ENCODE measurements at places on chromosomes 1 and 21. TPM values are rescaled to one million over a fixed set of nuclear protein-coding genes. Genes with fewer than 3 reads are reported as not detected.

DNA sequence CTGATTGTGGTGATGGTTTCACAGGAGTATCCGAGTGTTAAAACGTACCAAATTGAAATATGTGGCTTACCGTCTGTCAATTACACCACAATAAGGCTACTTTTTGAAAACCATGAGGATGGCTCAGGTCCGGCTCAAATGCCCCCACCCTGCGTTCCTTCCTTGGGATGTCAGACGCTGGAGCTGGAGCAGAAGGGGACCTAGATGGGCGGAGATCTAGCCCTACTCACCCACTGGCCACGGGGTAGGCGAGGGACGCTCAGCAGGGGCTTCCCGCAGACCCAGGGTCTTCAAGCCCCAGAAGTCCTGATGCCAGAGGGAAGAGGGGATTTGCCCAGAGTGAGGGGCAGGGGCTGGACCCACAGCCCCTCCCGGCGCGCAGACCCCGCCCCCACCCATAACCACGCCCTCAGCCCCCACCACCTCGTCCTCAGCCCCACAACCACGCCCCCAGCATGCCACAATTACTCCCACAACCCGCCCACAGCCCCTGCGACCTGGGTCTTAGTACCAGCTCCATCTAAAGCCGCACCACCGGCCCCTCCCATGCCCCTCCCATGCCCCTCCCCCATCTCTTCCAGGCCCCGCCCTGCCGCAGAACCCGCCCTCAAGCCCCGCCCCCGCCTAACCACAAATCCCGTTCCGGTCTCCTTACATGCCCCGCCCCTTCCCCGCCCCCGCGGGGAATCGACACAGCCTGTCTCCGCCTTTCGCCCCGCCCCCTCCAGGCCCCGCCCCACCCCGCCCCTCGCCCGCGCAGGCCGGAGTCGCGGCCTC is at the start of gene LRRC3:
Gene LRRC3, plus strand, starts transcription at position 764 of the 777 bp plus-strand sequence. CDS start 1,135 bp downstream, outside the sequence.
- peak; percentile 17 for DNase-seq

GRCh38 chr1:70891051-70891843 is 156.4 kb downstream of the PTGER3 start:
- no peak for DNase-seq

DNA sequence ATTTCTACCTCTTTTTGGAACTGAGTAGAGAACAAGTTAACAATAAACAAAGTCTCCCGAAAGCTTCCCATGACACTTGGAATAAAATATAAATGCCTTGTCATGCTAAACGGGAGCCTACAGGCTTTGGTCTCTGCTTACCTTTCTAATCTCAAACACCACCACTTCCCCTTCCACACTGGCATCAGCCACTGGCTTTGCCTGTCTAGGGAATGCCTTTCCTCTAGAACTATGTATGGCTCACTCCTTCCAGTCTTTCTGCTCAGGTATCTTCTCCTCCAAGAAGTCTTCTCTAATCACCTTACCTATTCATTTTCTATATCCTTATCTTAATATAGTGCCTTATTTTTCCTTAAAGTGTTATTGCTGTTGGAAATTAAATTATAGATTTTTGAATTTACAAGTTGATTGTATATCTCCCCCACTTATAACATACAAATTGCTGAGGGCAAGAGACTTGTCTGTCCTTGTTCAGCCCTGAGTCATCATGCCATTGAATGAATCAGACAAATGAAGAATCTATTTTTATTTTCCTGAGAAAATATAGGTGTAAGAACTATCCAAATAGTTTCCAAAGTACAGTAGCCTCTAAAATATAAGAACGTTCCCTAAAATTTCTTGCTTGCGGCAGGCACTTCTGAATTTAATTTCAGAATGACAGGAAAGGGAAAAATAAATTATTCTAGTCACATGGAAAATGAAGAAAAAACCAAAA is 119.2 kb downstream of the TM2D1 start:
- peak; percentile 94 for DNase-seq

- DNase-seq = no peak
These were observed 1.8 kb upstream of the IL10 start for GRCh38 chr1:206774093-206774492.

DNA sequence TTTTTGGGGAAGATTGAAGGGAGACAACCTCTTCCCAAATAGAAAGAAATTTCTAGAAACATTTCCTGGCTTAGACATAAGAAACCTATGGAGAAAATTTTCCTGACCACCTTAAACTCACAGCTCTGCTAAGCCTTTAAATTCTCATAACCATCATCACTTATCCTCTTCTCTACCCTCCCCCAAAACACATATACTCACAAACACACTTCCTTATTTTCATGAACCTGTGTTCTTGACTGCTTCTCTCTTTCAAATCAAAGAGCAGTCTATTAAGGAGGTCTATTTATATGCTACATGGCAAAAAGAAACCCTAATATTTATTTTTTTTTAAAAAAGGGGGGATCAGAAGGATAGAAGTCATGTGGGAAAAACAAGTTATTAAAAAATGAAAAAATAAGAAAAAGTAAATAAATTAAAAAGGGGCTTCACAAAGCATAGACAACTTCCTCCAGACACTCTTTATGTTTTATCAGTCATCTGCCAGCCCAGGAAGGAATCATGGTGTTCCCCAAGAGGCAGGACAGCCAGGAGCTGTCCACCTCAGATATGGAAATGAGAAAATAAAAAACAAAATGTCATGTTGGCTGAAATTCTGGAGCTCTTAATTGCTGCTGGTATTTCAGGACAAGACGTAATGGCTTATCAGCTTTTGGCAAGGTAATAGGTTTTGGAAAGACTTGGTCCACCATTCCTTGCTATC is 12.8 kb upstream of the RGS2 start:
- no peak for DNase-seq

DNA sequence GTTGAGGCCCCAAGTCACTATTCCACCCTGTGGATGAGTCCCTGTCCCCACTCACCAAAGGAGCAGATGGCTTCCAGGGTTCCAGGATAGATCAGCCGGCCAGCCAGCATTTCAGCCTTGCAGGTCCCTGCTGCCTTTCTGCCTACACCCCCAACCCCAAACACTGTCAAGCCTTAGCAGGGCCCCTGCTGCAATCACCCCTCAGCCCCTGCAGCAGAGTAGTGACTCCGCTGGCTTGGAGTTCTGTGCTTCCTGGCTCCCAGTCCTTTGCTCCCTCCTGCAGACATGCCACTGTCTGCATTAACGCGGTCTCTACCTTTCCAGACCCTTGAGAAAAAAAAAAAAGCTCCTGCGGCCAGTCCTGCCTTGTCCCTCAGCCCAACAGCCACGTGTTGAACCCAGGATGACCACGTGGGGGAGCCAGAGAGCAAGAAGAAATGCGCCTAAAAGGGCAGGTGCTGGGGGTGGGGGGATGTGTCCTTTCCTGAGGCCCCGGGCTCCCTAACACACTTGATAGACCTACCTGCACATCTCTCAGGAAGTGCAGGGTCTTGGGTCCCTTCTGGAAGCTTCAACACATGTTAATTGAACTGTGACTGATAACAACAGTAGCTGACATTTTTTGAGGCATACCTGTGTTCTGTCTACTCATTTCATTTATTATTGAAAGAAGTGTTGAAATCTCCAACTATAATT is 37.4 kb downstream of the RASSF5 start:
- DNase-seq = peak; percentile 35

The ANKRD34A gene
- under 0.01 TPM for total RNA-seq

GRCh38 chr1:92747735-92748134 is 37.2 kb downstream of the EVI5 start:
- DNase-seq = no peak

GRCh38 chr1:203465948-203466347 is 9.7 kb upstream of the PRELP start:
- no peak for DNase-seq

The SPRR4 gene
- total RNA-seq = not detected

DNA sequence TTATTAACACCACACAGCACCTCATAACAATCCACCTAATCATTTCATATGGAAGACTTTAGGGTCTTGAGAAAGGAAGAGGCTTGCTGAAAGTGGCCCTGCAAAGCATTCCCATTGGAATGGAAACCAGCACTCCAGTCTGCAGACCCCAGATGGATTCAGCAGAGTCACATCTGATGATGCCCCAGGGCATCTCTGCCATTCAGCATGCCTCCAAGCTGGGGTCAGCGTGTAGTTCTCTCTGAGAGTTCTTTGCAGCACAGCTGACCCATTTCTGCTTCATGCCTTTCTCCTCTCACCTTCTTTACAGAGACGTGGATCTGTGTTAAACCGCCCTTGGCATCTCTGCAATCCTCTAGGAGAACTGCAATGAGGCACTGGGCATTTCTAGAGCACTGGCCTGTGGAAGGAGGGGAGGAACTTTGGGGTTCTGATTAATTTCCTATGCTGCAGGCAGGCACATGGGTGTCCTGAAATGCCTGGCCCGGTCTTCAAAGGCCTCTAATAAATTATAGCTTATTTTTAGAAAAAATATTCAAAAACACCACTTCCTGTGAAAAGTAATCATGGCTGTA is 2.6 kb upstream of the LUZP1 start:
- no peak for DNase-seq

DNA sequence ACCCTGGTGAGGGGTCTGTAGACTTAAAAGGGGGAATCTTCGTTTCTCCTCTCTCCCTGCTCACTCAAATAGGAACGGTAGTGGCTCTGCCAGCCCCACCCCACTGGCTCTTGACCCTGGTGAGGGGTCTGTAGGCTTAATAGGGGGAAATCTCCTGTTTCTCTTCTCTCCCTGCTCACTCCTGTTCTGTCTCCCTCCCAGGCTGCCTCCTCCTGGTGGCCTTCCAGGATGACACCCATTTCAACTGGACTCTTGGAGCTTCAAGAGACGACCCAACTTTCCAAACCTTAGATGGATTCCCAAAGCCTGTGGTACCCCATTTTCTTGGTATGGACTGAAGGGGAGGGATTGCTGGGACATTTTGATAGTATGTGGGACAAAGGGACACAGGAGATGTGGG is 1.4 kb upstream of the EPHB2 start:
- DNase-seq = no peak

DNA sequence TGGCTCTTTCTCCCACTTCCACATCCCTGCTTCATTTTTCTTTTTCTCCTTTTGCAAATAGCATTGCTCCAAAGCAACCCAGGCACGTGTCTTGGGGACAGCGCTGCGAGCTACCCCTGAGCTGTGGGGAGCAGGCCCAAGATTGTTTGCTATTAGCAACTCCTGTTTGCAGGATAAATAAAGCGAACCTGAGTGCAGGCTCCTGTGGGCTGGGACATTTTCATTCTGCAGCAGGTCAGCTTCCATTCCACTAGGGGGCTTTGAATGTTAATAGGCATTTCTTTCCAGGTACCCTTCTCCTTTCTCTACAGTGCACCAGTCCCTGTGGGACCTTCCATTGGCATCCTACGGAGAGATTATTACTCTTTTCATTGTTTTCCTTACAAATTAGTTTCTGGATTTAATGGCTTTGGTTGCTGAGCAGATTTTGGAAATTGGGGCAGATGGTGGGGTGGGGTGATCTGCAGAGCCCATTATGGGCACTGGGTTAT is 54.0 kb downstream of the OLFML3 start:
- DNase-seq = peak; percentile 15
